Activated T-cell treated with anti-CD3 and anti-CD28 coated beads, Interleukin-2, amount 50 U/mL, for 48 hours (primary cell): ENCODE measurements at places on chromosomes 12 and 14.

GRCh38 chr14:90336401-90336800 is 4.7 kb upstream of the NRDE2 start:
- DNase-seq = no peak

DNA sequence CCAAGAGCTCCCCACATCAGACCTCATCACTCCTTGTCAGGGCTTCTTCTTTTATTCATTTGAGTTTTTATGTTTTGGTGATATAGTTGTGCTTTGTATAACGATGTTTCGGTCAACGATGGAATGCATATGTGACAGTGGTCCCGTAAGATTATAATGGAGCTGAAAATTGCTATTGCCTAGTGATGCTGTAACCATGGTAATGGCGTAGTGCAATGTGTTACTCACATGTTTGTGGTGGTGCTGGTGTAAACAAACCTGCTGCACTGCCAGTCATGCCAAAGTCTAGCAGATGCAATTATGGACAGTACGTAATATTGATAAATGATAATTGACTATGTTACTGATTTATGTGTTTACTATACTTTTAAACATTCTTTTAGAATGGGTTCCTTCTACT is 16.3 kb downstream of the CYP46A1 start:
- DNase-seq = no peak

- no peak for DNase-seq
These were observed 17.1 kb upstream of the PUS1 start for GRCh38 chr12:131911851-131912477.

- DNase-seq = no peak
These were observed 75.9 kb upstream of the CRY1 start for GRCh38 chr12:107169200-107169599.

GRCh38 chr12:26492406-26492805 is 297.0 kb downstream of the SSPN start:
- DNase-seq = no peak

GRCh38 chr14:104879201-104879982 is 14.3 kb downstream of the CEP170B start:
- DNase-seq = no peak

DNA sequence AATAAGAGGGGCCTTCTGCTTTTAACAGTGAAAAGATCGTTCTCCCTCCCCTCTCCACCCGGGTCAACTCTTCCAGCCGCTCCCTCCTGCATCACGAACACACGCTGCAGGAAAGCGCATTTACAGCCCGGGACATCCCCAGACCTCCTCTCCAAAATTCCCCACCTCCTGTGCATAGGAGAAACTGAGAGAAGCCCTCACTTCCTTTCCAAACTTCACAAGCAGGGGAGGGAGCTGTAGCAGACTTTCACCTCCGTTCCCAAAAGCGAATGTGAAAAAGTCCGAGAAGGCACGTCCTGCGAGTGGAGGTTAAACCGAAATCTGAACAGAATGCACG is 513 bp downstream of the BCAT1 start:
- no peak for DNase-seq

- no peak for DNase-seq
These were observed 84.2 kb upstream of the LRIG3 start for GRCh38 chr12:59004456-59004855.

DNA sequence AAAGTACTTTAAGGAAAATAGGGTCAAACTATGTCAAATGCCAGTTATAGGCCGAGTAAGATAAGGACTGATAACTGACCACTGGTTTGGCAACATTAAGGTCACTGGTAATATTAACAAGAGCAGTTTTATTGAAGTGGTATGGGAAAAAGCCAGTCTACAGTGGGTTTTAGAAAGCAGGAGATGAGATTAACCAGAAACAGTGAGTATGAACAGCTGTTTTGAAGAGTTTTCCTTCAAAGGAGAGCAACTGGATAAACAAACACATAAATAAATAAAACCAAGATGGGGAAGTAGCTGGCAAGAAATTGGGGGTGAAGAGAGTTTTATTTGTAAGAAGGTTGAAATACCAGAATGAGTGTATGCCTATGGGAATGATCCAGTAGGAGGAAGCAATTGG is 30.3 kb downstream of the KITLG start:
- no peak for DNase-seq

- no peak for DNase-seq
These were observed 644.2 kb downstream of the NOVA1 start for GRCh38 chr14:25953532-25954139.

DNA sequence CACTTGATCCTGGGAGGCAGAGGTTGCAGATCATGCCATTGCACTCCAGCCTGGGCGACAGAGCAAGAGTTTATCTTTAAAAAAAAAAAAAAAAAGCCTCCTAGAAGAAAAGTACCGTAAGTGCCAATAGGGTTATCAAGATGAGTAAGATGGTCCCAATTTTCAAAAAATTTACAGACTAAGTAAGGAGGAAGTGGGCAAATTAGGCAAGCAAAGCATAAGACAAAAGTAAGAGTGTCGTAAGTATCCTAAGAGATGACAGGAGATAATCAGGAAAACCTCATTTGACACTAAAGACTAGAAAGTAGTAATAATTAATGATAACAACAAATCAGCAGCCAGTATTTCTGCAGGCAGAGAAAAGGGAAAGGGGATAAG is 12.2 kb downstream of the PYM1 start:
- DNase-seq = no peak

DNA sequence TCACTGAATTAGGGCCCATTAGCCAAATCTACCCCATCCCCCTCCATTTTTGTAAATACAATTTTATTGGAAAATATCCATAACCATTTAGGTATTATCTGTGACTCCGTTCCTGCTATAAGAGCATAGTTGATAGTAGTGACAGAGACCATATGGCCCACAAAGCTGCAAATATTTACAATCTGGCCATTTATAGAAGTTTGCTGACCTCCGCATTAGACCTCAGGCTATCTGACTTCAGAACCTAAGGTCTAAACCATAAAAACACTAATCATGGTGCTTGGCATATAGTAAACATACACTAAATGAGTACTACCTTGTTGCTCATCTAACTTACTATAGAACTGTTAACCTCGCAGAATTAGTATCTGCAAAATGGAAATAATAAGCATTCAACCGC is 124.8 kb downstream of the NPAS3 start:
- DNase-seq = no peak

GRCh38 chr14:88473791-88474190 is 81.0 kb downstream of the PTPN21 start:
- DNase-seq = no peak

DNA sequence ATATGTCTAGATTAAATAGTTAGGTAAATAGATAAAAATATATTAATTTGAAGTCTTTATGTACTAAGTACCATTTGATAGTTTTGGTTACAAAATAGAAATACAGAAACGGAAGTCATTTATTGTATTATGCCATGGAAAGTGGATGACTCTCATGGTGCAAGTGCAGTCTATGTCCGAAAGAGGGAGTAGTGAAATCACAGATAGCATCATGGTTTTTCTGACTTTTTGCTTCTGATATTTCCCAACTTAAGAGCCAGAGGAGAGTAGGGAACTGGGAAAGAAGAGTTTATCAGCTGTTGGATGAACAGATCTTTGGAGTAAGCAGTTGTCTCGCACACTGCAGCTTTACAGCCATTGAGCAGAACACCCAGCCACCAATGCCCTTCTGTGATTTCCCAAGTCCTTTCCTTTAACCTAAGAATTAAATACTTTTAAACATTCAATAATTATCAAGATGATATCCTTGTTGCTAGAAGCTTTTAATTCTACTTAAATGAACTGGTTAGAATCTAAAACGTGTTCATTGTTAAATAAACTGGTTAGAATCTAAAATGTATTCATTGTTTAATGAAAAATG is 18.4 kb upstream of the SRGAP1 start:
- no peak for DNase-seq

- no peak for DNase-seq
These were observed 134.4 kb upstream of the NUDT4 start for GRCh38 chr12:93243382-93243688.

DNA sequence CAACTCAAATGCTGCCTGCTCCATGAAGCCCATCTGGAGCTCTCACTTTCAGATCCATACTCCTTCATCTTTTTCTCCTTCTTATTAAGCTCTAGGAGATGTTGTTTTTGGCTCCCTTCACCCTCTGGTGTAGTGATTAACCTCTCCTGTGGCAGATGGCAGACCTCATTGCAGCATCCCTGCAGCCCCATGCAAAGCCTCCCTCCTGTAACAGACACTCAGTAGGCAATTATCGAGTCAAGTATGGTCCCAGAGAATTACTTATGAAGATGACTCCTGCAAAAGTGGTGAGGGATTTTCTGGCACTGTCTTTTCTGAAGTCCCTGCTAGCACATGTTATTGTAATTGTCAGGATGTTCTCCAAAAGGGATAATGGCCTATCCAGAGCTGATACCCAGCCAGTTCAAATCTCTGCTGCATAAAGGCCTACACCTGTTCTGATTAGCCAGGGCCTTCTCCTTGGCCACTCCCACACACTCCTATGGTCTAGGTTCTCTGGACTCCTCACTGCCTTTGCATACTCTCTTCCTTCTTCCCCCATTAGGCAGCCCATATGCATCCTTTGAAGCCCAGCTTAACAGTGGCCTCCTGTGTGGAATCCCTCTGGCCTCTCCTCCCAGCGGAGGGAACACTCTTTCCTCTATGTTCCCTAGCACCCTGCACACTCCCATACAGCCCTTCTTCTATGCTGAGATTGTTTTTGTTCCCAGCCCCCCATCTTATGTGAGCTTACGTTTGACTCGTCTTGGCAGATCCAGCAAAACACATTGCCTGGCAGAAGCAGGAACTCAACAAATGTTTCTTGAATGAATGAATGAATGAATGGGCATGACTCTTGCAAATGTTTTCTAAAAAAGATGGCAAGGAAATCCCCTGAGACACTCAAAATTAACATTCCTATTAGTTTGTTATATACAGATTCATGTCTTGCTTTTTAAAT is 43.9 kb upstream of the MDM1 start:
- DNase-seq = no peak

- no peak for DNase-seq
These were observed 11.7 kb downstream of the TNFAIP2 start for GRCh38 chr14:103134919-103135318.

GRCh38 chr12:63935361-63935760 is 90.9 kb downstream of the SRGAP1 start:
- DNase-seq = no peak

DNA sequence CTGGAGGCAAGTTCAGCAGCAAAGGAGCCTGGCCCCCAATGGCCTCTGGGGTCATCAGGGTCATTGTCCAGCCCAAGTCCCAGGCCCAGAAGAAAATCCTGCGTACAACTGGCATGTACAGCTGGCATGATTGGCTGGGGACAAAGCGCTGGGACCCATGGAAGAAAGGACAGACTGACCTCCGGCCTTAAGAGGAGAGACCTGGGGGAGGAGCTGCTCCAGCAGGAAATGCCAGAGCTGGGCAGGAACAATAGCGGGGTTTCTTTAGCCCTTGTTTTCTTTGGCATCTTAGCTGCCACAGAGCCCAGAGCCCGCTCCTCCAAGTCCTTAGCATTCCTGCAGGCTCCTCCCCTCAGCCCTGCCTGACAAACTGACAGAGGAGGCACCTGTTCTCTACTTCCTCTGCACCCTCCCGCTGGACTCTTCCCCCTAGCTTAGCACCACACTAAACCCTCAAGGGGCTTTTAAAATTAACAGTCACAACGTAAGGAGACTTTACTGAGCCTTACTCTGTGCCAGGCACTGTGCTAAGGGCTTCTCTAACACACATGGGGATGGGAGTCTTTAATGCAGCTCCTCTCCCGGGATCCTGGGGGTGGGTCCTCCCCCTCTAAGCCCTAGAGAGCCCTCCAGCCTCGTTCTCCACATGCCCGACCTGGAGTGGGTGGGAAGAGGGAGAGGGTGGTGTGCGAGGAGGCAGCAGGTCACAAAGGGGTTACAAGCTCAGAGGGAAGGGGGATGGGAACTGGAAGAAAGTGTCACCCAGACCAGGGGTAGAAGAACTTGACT is 1.8 kb upstream of the AQP5 start:
- DNase-seq = no peak

DNA sequence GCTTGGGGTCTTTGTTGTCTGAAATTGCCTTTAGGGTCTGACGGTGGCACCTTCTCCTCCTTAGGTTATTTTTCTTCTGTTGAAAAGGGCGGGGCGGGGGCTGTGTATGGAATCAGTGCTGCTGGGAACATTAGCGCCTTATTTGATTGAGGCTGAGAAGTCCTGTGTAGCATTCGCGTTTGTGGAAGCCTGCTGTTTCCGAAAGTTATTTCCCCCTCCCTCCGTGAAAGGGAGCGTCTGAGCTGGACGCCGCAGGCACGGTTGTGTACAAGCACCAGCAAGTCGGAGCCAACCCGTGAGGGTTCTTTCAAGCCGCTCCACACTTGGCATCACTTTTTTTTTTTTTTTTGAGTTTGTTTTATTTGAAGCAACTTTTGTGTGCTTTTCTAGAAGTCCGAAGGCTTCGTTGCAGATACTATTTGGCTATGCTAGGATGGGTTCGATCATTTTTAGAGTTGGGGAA is 1.1 kb downstream of the SYNE2 start:
- DNase-seq = peak; percentile 55

- DNase-seq = no peak
These were observed 30.6 kb downstream of the WDR89 start for GRCh38 chr14:63611078-63611477.

- DNase-seq = no peak
These were observed 8.5 kb downstream of the PLEKHD1 start for GRCh38 chr14:69493038-69493437.

DNA sequence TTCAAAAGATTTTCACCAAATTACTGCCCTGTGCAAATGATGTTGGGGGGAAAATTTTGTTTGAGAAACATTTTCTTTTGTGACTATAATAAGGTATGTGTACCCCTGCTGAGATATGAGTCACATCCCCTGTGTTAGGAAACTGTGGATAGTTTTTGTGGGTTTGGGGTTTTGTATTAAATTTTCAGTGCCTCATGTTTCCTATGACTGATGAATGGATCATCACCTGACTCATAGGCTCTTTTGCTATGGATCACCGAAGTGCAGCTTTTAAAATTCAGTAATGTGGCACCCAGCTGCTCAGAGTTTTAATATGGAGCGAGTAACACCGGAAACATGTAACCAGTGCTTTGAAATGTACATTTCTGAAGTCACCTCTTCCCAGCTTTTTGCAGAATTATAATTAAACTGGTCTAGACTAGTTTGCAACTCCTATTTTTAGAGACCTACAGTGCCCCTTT is 167.4 kb upstream of the HMGA2 start:
- no peak for DNase-seq

DNA sequence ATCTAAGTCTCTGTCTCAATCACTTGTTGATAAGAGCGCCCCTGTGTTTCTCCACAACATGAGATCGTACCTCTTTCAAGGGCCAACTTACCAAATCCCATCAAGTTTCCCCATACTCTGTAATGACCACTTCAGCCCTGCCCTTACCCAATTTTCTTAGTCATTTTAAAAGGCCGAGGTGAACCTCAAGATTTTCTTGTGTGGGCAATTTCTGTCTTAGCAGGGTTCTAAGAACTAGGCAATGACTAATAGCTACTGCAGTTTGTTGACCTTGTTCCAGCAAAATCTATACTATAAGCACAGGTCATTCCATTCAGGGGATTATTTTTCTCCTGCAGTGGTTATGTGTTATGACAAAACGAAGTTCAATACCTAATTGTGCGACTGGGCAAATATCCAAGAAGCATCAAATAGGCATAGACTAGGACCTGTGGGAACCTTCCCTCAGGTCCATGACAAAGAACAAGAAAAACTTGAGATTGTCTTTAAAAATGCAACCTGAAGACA is 359.8 kb downstream of the PCNX1 start:
- DNase-seq = no peak
